ENCODE measurements at places on chromosomes 12 and 14.

DNA sequence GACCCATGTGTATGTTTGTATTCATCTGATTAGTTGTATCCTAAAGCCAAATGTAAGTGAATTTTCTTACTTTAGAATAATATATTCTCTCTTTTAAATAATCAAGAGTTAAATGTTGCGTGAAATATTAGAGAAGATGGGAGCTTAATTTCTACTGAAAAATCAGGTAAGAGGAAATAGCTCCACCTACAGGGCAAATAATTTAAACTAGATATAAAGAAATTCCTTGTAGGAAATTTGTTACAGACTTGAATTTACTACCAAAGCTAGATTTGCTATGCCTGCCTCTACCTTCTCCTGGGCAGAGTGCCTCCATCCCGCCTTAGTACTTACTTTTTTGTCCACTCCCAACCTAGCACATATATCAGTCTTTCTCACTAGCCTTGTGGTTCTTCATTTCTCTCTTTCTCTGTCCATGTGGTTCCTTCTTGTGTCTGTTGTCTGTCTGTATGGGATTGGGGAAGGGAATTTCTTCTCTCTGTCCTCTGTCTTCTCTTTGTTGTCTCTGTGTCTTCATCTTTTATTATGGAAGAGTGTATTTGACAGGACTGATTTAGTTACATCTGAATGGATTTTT lies 44.7 kb downstream of the PALS1 start:
- DNase-seq, result no peak

DNA sequence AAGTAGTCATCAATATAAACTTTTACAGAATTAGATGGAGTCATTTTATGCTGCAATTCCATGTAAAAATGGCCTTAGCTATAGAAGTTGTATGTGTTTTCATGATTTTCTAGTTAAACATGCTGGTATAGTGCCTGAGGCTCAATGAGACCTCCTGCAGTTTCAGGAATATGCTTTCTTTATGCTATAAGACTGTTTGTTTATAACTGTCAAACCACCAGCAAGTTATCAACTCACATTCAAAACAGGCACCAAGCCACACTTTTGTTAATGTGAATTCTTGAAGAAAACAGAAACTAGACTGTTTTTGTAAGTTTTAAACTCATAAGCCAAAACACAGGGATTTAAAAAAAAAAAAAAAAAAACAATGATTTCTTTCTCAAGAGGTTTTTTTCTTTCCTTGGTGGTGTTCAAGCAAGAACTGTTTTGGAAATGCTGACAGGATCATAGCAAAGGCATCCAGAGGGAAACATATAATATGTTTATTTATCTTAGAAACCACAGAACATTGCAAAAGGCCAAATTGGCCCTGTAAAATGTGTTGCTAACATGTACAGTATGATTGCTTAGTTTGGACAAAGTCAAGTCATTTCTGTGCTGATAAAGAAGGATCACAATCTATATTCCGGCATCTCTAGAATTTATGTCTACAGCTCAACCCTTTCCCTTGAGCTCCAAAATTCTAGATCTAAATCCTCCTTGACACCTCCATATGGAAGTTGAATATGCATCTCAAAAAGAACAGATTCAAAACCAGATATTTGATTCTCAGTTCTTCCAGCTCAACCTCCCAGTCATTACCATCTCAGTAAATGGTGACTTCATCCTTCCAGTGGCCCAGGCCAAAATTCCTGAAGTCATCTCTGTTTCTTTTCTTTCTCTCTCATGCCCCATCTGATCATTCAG lies 29.0 kb upstream of the LUM start:
- peak; percentile 78 for DNase-seq

GRCh38 chr14:71354801-71355200 lies 447.5 kb downstream of the PCNX1 start:
- DNase-seq, result no peak

DNA sequence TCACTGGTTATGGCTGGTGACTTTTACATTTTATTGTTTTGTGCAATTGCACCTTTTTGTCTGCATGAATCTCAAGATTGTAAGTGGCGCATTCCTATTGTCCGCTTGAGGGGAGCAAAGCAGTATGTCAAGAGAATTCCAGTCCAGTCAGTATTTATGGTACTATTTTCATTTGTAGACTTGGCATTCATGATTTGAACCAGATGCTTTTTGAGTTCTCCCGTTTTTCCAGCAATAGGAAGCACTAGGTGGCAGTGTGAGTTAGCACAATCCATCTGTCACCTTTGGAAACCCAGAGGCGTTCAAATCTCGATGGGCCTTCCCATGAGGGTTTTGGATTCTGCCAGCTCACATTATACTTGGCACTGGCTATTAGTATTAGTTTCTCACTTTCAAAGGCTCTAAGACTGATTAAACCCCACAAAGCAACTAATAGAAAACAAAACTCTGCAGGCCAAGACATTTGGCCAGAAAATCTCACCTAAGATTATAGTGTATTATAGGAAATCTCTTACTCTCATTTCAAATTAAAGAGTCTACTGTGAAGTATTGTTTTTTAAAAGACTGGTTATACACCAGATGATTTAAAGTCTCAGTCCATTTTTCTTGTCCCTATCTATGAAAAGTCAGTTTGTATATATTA lies 2.2 kb downstream of the DACT1 start:
- DNase-seq, result no peak

DNA sequence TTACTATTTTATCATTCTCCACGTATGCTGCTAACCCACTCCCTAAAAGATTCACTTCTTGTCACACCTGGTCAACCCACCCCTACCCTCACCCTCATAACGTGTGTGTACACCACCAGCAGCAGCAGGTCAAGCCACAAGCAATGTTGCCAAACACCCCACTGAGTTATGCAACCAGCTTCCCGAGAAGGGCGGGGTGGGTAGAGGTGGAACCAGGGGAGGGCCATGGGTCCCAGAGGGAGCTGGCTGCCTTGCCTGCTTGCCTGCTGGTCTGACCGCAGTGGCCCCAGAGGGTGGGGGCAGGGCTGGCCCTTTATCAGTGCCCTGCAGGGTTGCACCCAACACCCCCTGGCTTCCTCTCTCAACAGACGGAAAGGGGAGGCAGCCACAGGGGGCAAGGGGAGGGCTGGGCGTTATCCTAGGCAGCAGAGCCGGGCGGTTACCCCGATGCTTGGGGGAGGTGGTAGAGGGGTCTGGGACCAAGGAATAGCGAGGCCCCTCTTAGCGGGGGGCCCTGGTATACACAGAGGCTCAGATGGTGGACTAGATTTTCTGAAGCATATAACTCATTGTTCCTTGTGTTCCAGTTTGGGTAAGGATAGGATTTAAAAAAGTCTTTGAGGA lies 3.5 kb upstream of the NFE2 start:
- no peak for DNase-seq

GRCh38 chr12:56116267-56117081 lies at the start of gene RPL41:
TSS of gene RPL41 (plus strand) at chr12:56116633.
- peak; percentile 96 for DNase-seq

DNA sequence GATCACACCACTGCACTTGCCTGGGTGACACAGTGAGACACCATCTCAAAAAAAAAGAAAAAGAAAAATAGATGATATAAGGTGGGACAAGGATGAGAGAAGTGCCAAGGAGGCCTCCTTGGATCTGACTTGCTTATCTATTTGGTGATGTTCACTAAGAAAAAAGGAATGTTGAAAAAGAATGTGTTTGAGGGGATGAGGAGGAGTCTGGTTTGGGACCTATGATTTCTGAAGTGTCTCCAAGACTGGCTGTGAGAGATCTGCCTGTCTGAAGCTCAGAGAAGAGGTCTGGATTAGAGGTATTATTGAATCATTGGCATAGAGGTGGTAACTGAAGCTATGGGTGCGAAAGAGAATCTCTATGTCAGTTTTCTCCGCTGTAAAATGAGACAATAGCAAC lies 42.8 kb downstream of the BCAT1 start:
- DNase-seq, result no peak

DNA sequence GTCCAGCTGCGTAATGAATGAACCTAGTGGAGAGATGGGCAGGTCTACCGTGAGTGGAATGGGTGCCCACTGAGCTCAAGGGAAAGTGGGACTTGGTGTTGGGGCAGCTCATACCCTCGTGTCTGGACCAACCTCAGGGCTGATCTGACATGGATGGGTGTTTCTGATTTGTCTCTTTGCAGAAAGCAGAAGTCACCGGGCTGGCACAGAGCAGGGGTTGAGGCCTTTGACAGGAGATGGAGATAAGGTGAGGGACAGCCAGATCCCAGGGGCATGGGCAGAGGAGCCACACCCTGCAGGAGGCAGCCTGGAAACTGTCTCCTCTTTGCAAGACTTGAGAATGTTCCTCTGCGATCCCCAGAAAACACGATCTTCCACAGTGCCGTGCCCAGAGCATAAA lies 20.9 kb upstream of the PPP1CC start:
- DNase-seq, result no peak

GRCh38 chr12:16668198-16668597 lies 62.2 kb upstream of the LMO3 start:
- no peak for DNase-seq

GRCh38 chr12:103583008-103583407 lies 4.1 kb upstream of the STAB2 start:
- no peak for DNase-seq

Measured in HS-27A (cell line).